ENCODE measurements at places on chromosomes 11 and 22. TPM values are rescaled to one million over a fixed set of nuclear protein-coding genes. Genes with fewer than 3 reads are reported as not detected.

GRCh38 chr11:14327116-14327515, 31.9 kb downstream of the RRAS2 start:
- no peaks in the 10 kb centered on the region for H3K27me3 ChIP-seq
- no peak overlapping the region for H3K27ac ChIP-seq
- DNase-seq, result no peak
- peaks cover 20% of the 10 kb centered on the region for H3K4me1 ChIP-seq
- no peaks in the 10 kb centered on the region for H3K36me3 ChIP-seq
- H3K4me3 ChIP-seq, result no peak overlapping the region

BTG4 gene
- not detected for total RNA-seq

DNA sequence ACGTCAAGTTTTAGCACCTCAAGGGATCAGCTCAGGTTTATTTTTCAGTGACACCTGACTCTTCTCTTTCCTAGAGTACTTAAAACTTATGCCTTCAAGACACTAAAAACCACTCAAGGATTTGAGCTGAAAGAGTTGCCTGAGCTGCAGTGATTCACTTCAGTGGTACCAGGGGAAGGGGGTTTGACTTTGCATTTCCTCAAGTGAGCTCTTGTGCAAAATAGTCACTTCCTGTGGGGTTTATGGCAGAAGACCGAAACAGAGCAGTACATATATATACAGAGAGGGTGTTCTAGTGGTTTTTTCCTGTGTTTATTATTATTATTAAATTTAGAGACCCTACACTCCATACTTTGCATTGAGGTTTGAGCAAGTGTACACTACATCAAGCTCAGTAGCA, 60.7 kb downstream of the DBX1 start:
- no peak for DNase-seq
- peak overlapping the region; percentile 88 for H3K27ac ChIP-seq
- peaks cover 97% of the 10 kb centered on the region for H3K36me3 ChIP-seq
- no peaks in the 10 kb centered on the region for H3K27me3 ChIP-seq
- peaks cover 34% of the 10 kb centered on the region for H3K4me1 ChIP-seq
- no peak overlapping the region for H3K4me3 ChIP-seq

DNA sequence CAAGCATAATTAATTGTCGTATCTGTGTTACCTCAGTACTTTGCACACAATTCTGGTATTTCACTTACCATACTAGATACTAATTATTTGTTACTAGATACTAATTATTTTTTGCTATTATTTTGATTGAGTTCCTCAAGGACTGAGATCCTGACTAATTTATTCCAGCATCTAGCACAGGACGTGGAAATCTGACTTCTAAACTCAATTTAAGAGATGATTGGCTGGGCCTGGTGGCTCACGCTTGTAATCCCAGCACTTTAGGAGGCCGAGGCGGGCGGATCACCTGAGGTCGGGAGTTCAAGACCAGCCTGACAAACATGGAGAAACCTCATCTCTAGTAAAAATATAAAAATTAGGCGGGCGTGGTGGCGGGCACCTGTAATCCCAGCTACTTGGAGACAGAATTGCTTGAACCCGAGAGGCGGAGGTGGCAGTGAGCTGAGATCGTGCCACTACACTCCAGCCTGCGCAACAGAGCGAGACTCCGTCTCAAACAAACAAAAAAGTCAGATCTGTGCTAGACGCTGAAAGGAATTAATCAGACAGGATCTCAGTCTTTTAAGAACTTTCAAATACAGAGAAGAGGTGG, 527 bp upstream of the MRPL48 start:
- DNase-seq, result no peak
- H3K36me3 ChIP-seq, result no peaks in the 10 kb centered on the region
- H3K4me3 ChIP-seq, result peak overlapping the region; percentile 67
- no peaks in the 10 kb centered on the region for H3K4me1 ChIP-seq

- no peak overlapping the region for H3K4me3 ChIP-seq
- peaks cover 30% of the 10 kb centered on the region for H3K4me1 ChIP-seq
- DNase-seq, result no peak
- H3K27ac ChIP-seq, result peak overlapping the region; percentile 75
These were observed 226.7 kb upstream of the NARS2 start for GRCh38 chr11:78801161-78801884.

- H3K36me3 ChIP-seq, result peaks cover 46% of the 10 kb centered on the region
- no peak for DNase-seq
- H3K27ac ChIP-seq, result no peak overlapping the region
- H3K4me1 ChIP-seq, result peaks cover 7% of the 10 kb centered on the region
- no peak overlapping the region for H3K4me3 ChIP-seq
These were observed 5.8 kb downstream of the SELENOO start for GRCh38 chr22:50206599-50206998.

RRM1 gene
- 114 TPM for total RNA-seq

- no peak for DNase-seq
- no peaks in the 10 kb centered on the region for H3K4me1 ChIP-seq
- H3K36me3 ChIP-seq, result peaks cover 17% of the 10 kb centered on the region
- no peak overlapping the region for H3K4me3 ChIP-seq
These were observed 81.5 kb downstream of the AMBRA1 start for GRCh38 chr11:46512261-46512881.

DNA sequence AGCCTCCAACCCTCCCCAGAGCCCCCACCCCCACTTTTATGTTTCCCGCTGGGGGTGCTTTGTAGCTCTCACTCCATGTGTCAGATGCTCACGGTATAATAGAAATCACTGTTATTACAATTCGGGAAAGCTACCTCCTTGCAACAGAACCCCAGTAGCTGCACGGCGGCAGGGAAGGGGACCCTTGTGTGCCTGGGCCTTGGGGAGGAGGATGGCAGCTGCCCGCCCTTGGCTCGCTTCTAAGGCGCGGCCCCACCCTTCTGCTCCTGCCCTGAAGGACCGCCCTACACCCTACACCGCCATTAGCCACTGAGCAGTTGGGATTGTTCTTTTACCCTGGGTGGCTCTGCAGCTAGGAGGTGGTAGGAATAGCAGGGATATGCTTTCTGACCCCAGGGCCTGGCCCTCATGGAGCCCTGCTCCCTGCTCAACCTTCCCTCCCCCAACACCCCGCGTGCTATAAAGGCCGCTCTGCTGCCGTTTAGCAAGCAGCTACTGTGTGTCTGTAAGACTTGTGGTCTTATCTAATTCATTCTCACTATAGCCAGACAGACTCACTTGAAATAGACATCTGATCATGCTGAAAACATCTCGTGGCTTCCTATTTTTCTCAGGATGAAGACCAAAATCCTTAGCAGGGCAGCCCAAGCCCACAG, 219.7 kb downstream of the CEP164 start:
- no peak overlapping the region for H3K27ac ChIP-seq
- no peak overlapping the region for H3K4me3 ChIP-seq
- H3K4me1 ChIP-seq, result no peaks in the 10 kb centered on the region
- no peaks in the 10 kb centered on the region for H3K36me3 ChIP-seq

DNA sequence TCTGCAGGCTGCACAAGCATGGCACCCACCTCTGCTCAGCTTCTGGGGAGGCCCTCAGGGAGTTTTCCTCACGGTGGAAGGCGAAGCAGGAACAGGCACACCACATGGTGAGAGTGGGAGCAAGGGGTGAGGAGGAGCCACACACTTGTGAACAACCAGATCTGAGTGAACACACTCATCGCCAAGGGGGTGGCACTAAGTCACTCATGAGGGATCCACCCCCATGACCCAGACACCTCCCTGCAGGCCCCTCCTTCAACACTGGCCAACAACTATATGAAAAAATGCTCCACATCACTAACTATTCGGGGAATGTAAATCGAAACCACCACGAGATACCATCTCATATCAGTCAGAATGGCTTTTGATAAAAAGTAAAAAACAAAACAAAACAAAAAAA, 722 bp upstream of the KRTAP5-2 start:
- H3K4me3 ChIP-seq, result no peak overlapping the region
- no peak overlapping the region for H3K27ac ChIP-seq
- no peaks in the 10 kb centered on the region for H3K36me3 ChIP-seq
- no peak for DNase-seq

IL17REL gene
- not detected for total RNA-seq

DNA sequence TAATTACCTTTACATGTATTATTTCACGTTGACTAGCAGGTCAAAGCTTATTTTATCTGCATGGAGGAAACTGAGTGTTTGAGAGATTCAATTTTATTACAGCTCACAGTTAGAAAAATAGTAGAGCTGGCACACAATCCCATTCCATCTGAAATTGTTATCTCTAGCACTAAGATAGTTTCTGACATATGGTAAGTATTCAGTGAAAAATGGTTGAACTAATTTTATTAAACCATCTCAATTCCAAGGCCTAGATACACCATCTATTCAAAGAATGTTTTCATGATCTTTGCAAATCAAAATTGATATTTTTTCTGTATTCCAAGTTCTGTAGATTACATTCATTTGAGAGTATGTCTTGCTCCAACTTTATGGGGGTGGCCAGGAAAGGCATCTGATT, 125.4 kb upstream of the FAT3 start:
- H3K4me1 ChIP-seq, result no peaks in the 10 kb centered on the region
- H3K4me3 ChIP-seq, result no peak overlapping the region
- H3K36me3 ChIP-seq, result no peaks in the 10 kb centered on the region

- no peak overlapping the region for H3K27ac ChIP-seq
- H3K4me3 ChIP-seq, result no peak overlapping the region
- no peaks in the 10 kb centered on the region for H3K4me1 ChIP-seq
These were observed 882.8 kb upstream of the ANO3 start for GRCh38 chr11:25449091-25449490.

YPEL1 gene
- 1.1 TPM for total RNA-seq

CRACR2B gene
- 20.5 TPM for total RNA-seq

DNA sequence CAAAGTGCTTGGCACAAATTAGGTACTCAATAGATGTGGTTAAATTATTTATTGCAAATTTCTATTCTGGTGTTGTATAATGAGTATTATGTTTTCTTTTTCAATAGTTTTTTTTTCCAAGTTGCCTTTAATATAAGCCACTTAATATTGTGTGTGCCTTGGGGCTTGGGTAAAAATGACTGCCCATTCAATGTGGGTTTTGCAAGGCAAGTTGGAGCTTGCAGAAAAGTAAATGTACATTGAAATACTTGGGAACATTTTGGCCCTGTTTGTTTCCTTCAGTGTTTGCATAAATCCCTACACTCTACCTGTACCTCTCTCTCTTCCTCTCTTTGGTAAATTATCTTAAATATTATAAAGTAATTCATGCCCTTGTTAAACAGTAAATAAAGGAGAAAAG, 2.1 kb upstream of the CCDC81 start:
- no peak for DNase-seq
- H3K4me1 ChIP-seq, result no peaks in the 10 kb centered on the region
- no peaks in the 10 kb centered on the region for H3K27me3 ChIP-seq
- no peak overlapping the region for H3K27ac ChIP-seq
- no peaks in the 10 kb centered on the region for H3K36me3 ChIP-seq

Data from ascending aorta (tissue), 2 donors.